NCI-H69 (cell line): ENCODE measurements at places on chromosomes 6 and 20.

GRCh38 chr6:17938901-17939300 lies 48.5 kb downstream of the KIF13A start:
- DNase-seq = no peak

- DNase-seq = no peak
These were observed 166.6 kb downstream of the PLCB4 start for GRCh38 chr20:9235518-9235917.

GRCh38 chr6:169978615-169979161 lies 227.3 kb downstream of the ERMARD start:
- no peak for DNase-seq

- DNase-seq = no peak
These were observed 103.4 kb upstream of the STMND1 start for GRCh38 chr6:16998461-16998860.

DNA sequence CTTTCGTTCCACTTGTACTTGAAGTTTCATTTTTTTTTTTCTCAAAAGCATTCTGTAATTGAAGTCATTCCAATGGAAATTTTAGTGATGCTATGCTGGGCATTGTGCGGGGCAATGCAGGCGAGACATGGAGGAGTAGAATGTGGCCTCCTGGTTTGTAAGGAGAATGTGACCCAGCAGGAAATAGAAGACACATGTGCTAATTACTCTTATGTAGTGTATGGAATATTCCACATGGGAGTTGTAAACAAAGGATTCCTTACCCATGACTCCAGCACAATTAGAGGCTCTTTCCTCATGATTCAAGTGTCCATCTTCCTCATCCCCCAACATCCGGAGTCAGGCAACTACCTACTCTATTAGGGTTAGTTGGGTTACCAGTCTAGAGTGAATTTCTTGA lies 14.9 kb upstream of the RFPL4B start:
- DNase-seq = no peak

- no peak for DNase-seq
These were observed 28.1 kb upstream of the BMP2 start for GRCh38 chr20:6739406-6739805.

DNA sequence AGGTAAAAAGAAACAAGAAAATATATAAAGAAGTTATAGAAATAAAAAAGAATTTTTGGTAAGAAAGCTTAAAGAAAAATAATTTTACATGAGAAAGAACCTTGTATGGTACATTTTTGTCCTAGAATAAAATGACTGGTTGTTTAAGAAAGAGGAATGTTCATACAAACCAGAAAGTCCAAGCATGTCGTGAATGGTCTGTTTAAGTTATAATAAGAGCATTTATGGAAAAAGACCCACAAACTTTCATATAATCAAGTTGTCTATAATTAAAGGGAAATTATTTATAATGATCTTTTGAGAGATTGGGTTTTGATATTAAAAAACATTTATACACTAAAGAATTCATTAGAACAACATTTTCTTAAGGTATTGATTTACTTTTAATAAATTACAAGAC lies 27.8 kb upstream of the FAM110A start:
- DNase-seq = peak; percentile 33

GRCh38 chr6:108113557-108114519 lies 39.3 kb upstream of the OSTM1 start:
- DNase-seq = peak; percentile 75

DNA sequence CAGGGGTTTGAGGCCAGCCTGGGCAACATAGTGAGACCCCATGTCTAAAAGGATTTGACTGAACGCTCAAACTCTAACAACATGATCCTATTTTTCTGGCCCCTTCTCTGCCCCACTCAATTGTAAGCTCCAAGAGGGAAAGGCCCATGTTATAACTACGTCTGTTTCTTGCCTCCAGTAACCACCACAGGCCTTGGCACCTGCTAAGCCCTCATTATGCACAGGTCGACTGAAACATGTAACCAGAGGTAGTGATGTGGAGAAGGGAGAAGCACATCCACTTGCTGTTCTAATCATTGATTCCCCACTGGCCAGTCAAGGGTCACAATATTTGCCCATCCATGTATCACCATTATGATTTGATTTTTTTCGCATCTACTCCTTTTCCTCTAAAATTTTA lies 475.5 kb downstream of the KIF16B start:
- no peak for DNase-seq

DNA sequence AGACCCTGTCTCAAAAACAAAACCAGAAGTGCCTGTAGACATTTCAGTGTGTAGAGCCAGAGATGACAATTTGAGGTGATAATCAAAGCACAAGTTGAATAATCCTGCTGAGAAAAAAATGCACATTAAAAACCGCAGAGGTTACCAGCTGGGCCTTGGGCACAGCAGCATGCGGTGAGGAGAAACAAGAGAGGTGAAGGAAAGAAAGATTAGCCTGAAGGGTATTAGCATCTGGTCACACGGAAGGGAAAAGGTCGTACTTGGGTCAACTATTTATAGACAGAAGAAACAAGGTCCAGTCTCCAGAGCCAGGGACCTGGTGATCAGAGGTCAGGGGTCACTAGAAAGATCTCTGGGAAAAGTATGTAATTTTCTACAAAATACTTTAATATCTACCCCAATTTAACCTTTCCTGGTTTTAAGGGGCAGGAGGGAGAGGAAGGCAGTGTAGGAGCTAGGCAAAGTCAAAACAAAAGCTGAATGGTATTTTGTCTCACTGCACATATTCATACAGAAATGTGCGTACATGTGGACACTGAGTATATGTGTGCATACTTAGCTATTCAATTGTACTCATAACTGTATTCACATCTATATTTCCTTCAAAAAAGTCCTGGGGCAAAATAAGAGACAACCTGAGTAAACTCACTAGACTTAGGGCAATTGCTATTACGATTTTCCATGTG lies 10.1 kb downstream of the MAP7 start:
- DNase-seq = peak; percentile 70

DNA sequence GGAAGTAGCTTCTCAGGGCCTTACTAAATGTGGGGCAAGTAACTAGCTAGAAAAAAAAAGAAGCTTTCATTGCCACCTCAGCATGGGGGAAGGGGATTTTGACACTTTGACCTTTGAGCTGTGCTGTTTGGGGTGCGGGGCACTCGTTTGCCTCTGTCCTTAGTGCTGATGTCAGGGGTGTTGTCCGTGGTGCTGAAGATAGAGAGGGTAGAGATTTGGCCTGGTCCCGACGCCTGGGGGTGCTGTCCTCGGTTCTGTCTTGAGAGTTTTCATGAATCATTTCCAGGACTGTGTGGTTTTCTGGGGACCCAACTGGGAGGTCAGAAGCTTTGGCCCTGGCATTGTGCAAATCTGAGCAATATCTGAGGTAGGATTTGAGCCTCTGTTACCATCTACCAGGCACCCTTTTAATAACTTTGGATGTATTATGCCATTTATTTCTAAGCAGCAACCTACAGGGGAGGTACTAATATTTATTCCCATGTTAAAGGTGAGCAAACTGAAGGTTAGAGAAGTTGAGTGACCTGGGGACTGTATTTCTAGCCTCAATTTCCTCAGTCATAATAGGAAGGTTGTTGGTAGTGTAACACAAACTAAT lies 78.0 kb downstream of the DLGAP4 start:
- no peak for DNase-seq

DNA sequence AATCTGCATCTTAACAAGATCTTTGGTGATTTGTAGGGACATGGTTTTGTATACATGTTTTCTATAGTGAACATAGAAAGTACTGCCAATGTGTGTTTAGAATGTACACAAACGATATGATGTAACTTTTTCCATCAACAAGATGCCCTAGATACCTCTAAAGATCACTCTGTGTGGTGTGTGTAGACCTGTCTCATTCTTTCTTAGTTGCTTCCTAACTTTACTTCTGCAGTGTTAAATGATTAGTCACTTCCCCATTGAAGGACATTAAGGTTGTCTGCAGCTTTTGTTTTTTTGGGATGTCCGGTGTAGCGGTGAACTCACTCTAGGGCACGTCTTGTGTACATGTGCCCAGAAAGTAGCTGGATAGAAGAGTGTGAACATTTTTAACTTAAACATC lies 35.9 kb downstream of the CDYL start:
- no peak for DNase-seq

DNA sequence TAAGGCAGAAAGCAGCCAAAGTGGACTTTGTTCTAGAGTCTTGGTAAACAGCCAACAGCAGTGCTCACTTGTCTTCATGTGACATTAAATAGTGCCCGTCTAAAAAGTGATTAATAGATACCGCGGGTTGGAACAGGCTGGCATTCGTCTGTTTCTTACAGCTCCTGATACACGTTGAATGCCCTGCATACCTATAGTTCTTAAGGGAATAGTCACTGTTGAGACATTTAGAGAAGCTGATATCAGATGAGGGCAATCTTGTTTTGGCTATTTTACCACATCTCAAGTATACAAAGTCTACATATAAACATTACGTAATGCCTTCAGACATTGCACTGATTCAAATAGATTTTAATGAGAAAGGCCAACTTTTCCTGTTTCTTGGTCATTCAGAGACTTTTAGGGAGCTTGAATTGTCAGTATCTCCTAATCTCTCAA lies 374.9 kb upstream of the FLRT3 start:
- DNase-seq = peak; percentile 54

DNA sequence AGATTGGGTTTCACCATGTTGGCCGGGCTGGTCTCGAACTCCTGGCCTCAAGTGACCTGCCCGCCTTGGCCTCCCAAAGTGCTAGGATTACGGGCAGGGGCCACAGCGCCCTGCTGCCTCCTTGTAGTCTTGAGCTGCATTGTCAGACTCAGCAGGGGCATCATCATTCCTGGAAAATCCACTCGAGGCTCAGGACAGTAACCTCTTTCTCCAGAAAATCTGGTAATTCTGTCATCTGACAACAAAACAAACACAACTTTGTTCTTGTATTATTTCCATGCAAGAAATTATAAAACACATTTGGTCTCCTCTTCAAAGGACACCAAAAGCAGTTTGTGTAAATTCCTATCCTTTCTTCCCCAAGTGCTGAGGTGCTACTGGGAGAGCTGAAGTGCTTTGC lies 137.2 kb upstream of the INSM1 start:
- DNase-seq = no peak

- no peak for DNase-seq
These were observed 35.3 kb downstream of the PANK2 start for GRCh38 chr20:3924304-3925112.

GRCh38 chr6:45714741-45715507 lies 300.7 kb downstream of the CLIC5 start:
- peak; percentile 54 for DNase-seq

DNA sequence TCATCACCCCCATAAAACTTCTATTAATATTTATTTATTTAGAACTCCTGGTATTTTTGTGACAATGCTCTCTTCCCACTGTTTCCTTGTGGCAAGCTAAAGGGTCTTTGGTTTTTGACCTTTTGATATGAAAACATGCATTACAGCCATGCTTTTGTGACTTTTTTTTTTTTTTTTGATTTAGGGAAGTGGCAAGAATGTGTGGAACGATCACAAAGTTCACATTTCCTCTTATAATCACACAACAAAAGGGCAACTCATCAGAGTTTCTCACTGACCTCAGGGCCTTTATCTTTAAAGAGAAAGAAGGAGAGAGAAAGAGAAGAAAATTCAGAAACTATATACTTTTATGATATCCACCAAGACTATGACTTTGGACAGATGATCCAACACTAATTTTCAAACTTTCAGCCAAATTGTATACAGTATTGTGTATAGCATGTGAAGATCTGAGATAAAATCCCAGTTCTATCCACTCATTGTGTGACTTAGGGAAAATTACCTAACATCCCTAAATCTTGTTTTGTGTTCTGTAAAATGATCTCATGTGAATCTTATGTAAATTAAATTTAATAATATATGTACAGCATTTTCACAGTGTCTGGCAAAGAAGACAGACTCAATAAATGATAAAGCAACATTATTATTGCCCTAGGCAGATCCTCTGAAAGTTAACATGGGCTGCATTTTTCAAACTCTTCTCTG lies 106.8 kb upstream of the MARCKS start:
- no peak for DNase-seq

DNA sequence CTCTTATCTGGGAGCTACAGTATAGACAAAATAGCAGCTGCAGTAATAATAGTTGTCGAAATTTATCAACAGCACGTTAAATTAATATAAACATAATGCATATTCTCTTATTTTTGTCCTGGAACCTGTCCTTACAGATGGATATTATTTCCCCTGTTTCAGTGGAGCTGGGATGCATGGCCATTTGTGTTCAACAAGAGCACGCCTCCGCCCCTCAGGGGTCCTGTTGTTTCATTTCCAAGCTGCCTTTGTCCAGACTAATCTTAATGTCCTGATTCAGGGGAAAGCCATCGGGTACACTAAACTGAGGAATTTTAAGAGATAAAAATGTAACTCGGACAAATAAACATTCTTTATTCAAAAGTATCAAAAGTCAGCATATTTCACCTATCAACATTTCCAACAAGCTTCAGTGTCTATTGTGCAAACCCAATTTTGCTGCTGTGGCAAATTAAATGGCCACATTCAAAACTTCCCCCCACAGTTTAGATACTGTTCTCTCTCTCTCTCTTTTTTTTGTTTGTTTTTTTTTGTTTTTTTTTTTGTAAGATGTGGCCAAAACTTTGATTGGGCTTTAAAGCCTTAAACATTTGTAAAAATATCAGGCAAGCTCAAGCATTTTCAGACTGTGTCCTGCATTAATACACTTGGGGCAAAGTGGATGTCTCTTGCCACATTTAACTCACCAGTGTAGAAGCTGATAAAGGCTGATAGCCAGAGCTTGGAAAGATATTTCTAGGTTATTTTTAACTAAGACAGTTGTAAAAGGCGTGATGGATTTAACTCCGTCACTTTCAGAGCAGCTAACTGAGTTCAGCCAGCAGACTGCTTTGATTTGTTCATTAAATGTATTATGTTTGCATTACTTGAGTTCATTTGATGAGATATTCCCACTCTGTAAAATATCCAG lies 112.5 kb upstream of the QKI start:
- DNase-seq = peak; percentile 6

GRCh38 chr20:20604907-20605306 lies 107.5 kb downstream of the RALGAPA2 start:
- no peak for DNase-seq

DNA sequence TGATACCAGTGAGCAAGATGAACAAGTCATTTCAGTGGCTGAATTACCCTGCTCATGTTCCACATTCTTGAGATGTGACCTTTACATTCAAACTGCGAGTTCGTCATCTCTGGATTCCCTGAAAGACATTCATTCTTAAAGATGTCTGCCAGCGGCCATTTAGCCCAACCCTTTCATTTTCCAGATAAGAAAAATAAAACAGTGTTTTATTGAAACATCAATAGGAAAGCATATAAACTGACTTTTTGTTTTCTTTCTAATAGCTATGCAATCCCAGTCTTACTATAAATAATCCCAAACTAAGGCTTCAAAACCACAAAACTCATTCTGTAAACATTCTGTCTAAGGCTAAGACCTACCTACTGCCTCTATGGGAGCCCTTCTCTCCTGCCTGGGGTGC lies 134.0 kb downstream of the SAMD5 start:
- DNase-seq = no peak

GRCh38 chr20:39813190-39813829 lies 851.2 kb downstream of the DHX35 start:
- DNase-seq = no peak

GRCh38 chr20:34435589-34435988 lies 72.5 kb downstream of the ITCH start:
- no peak for DNase-seq
